Fibroblast of skin of right quadriceps (primary cell): ENCODE measurements at places on chromosomes 11 and 22.
A peak's percentile ranks its signal among the peaks of the same experiment; 100 is the strongest.

GRCh38 chr11:123020968-123021367 is 39.3 kb upstream of the BSX start:
- peak; percentile 49 for DNase-seq

DNA sequence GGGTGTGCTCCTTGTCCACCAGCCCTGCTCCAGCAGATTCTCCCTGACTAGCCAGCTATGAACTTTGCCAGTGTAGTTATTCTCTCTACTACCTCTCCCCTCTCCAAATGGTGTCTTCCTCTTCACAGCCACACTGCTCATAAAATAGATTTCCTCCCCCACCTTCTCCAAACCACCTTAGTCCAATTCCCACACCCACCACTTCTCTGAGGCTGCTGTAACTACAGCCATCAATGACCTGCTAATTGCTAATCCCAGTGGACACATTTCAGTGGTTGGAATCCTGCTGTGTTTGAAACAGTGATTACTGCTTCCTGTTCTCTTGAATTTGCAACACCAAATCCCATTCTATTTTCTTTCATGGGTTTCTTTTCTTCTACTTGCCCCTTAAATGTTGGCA is 23.4 kb downstream of the SYT9 start:
- peak; percentile 9 for DNase-seq

- peak; percentile 24 for DNase-seq
These were observed 25.5 kb downstream of the DDI1 start for GRCh38 chr11:104061853-104062521.

GRCh38 chr11:131495423-131495822 is 125.0 kb downstream of the NTM start:
- no peak for DNase-seq

DNA sequence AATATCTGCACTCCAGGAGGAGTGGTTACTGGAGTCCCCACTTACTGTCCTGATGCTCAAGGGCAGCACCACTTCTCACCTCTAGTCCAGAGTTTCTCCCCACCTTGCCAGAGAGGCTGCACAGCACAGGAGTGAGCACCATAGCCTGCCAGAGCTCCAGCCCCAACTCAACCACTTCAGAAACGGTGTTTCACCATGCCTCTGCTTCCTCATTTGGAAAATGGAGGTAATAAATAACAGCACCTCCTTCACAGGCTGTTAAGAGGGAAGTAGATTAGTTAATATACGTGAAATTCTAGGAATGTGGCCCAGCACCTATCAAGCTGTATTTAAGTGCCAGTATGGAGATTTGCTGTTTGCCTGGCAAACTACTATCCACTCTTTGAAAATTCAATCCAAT is 63.0 kb downstream of the GALNT18 start:
- DNase-seq: no peak

- no peak for DNase-seq
These were observed 14.2 kb upstream of the GNB1L start for GRCh38 chr22:19868773-19869471.

DNA sequence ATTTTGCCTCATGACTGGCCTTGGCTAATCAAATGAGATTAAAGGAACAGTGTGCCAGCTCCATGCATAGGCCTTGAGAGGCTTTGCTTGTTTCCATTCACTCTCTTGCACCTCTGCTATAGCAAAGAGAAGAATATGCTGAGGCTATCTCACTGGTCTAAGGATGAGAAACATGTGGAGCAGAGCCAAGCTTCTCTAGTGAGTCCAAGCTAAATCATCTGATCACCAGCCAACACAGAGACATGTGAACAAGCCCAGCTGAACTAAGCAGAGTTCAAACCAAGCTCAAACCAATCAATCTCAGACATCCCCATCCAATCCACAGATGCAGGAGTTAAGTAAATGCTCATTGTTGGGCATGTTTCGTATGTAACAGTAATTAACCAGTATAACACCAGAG is 69.4 kb upstream of the API5 start:
- no peak for DNase-seq

GRCh38 chr22:42076764-42077485 is 2.6 kb upstream of the SMDT1 start:
- no peak for DNase-seq

- no peak for DNase-seq
These were observed 43.6 kb downstream of the TEAD1 start for GRCh38 chr11:12717851-12718291.
